ENCODE measurements at places on chromosomes 11 and 22.

DNA sequence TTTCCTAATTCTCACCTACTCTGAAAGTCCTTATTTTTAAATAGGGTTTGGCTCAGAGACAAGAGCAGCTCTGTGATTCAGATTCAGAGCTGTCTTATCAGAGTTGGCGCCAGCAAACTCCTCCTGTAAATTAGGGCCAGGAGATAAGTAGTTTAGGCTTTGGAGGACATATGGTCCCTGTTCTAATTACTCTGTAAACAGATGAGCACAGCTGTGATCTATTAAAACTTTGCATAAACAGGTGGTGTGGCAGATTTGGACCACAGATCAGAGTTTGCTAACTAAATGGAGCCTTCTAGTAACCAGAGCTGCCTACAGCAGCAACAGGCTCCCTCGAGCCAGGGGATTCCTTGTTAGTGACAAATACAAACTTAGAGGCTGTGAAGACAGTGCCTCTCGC lies 27.9 kb downstream of the YPEL1 start:
- no peaks in the 10 kb centered on the region for H3K27me3 ChIP-seq
- H3K4me1 ChIP-seq, result peaks cover 20% of the 10 kb centered on the region
- no peak for DNase-seq
- H3K36me3 ChIP-seq, result no peaks in the 10 kb centered on the region
- H3K4me3 ChIP-seq, result no peak overlapping the region
- H3K27ac ChIP-seq, result no peak overlapping the region

GRCh38 chr11:94584978-94585377 lies 17.8 kb downstream of the PIWIL4 start:
- peaks cover 39% of the 10 kb centered on the region for H3K27me3 ChIP-seq
- no peak overlapping the region for H3K27ac ChIP-seq
- H3K36me3 ChIP-seq, result no peaks in the 10 kb centered on the region
- H3K4me1 ChIP-seq, result no peaks in the 10 kb centered on the region
- no peak for DNase-seq
- no peak overlapping the region for H3K4me3 ChIP-seq

DNA sequence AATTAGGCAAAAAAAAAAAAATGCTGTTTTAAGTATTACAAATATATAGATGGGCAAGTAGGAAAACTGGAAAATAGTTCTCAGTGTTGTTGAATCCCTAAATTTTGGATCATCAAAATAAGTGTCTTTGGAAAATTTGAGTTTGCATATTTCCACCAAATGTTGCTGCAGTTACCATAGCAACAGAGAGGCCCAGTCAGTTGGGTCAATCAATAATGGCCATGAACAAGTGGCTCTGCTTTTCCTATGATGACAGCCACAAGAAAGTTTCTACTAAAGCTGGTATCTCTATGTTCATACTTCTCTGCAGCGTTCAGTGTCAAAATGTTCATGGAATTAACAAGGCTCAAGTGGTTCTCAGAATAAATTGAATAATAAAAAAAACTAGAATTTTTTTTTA lies 79.1 kb downstream of the SERGEF start:
- H3K27me3 ChIP-seq, result no peaks in the 10 kb centered on the region
- no peak overlapping the region for H3K27ac ChIP-seq
- DNase-seq, result no peak
- H3K36me3 ChIP-seq, result peaks cover 9% of the 10 kb centered on the region

DNA sequence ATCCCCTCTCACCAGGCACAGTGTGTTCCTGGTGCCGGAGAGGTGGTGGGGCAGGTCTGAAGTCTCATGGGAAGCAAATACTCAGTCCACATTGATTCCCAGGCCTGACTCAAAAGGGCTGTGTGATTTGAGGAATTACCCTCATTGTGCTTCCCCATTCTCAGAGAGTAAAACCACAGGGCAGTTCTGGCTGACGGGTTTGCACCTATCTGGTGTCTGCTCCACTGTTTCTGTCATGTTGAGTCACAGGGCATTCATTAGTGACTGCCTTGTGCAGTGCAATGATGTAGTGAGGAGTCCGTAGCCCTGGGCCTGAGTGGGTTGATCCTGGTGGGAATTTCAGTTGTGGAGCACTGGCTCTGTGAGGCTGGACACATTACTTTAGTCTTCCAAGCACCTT lies 85.2 kb upstream of the ARHGAP20 start:
- DNase-seq, result no peak
- 0 out of 2 replicates have a peak, but pooled peaks cover 5% of the 10 kb centered on the region for H3K36me3 ChIP-seq
- H3K27me3 ChIP-seq, result peaks cover 2% of the 10 kb centered on the region
- no peak overlapping the region for H3K27ac ChIP-seq
- no peaks in the 10 kb centered on the region for H3K4me1 ChIP-seq
- H3K4me3 ChIP-seq, result no peak overlapping the region

DNA sequence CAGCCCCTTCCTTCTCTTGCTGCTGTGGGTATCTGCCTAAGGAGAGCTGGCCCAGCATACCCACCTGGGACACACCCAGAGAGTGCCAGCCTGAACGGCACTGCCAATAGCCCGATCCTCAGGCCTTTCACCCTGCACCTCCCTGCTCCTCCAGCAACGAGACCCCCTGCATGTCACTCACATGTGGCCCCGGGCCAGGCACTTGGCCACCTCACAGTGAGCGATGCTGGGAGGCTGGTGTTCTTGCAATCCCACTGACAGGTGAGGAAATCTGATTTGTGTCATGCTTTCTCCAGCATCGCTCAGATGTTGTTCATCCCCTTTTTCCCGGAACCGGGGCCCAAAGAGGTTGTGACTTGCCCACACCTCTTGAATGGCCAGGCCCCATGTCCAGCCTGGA lies 20.5 kb downstream of the DAGLA start:
- no peak overlapping the region for H3K4me3 ChIP-seq
- no peak overlapping the region for H3K27ac ChIP-seq
- no peaks in the 10 kb centered on the region for H3K36me3 ChIP-seq

DNA sequence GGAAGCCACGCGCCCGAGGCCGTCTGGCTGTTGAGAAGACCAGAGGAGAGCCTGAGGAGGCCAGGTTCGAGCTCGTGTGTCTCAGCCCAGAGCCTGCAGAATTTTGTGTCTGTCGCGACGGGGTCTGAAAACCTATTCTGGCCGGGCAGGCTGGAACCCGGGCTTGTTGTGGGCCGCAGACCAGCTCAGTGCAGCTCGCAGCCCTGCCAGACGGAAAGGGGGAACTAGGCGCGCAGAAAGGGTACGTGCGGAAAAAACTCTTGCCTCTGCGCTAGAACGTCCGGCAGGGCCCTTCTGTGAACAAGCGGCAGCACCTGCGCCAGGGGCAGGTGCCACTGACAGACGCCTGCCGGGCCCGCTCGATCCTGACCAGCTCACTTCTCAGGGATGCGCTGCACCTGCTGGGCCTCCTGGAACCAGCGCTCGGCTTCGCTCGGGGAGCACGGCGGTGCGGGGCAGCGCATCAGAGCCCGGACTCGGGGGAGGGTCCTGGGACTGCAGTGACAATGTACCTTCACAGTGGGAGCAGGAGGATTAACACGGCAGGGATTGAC lies 409.3 kb downstream of the BRD1 start:
- no peak for DNase-seq
- H3K27me3 ChIP-seq, result no peaks in the 10 kb centered on the region
- H3K4me1 ChIP-seq, result no peaks in the 10 kb centered on the region
- H3K27ac ChIP-seq, result no peak overlapping the region
- H3K36me3 ChIP-seq, result peaks cover 3% of the 10 kb centered on the region

- H3K4me1 ChIP-seq, result peaks cover 54% of the 10 kb centered on the region
- no peak for DNase-seq
- no peaks in the 10 kb centered on the region for H3K36me3 ChIP-seq
- H3K27me3 ChIP-seq, result no peaks in the 10 kb centered on the region
- peak overlapping the region; percentile 98 for H3K4me3 ChIP-seq
- H3K27ac ChIP-seq, result peak overlapping the region; percentile 66
Measured at GRCh38 chr11:67267188-67268080, 1.2 kb downstream of the GRK2 start.

- H3K4me3 ChIP-seq, result no peak overlapping the region
- peaks cover 7% of the 10 kb centered on the region for H3K36me3 ChIP-seq
- peaks cover 42% of the 10 kb centered on the region for H3K4me1 ChIP-seq
- DNase-seq, result no peak
Measured at GRCh38 chr11:120217941-120218694, 7.3 kb downstream of the OAF start.

GRCh38 chr11:128194216-128194615 lies 393.1 kb downstream of the ETS1 start:
- H3K4me1 ChIP-seq, result no peaks in the 10 kb centered on the region
- no peak for DNase-seq
- no peaks in the 10 kb centered on the region for H3K27me3 ChIP-seq
- H3K4me3 ChIP-seq, result no peak overlapping the region
- no peak overlapping the region for H3K27ac ChIP-seq
- no peaks in the 10 kb centered on the region for H3K36me3 ChIP-seq

DNA sequence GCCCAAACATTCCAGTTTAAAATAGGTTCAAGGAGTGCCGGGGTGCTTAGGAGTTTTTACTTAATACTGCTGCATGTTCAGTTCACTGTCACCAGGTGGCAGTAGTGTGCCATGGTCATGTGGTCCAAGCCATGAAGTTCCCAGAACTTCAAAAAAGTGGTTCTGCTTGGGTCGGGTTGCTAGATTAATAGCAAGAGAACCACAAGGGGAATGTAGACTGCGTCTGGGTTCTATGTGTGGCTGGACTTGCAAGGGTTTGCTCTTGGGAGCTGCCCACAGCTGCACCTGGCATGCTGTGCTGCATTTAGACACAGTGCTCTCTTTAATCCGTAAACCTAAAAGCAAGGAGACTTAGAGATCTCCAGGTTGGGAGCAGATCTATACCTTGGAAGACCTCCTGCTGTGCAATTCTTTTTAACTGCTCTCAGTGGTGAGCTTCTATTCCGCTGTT lies 6.5 kb upstream of the SPON1 start:
- no peaks in the 10 kb centered on the region for H3K36me3 ChIP-seq
- H3K4me1 ChIP-seq, result no peaks in the 10 kb centered on the region
- H3K4me3 ChIP-seq, result no peak overlapping the region
- H3K27ac ChIP-seq, result no peak overlapping the region
- peak; percentile 41 for DNase-seq

- peaks cover 9% of the 10 kb centered on the region for H3K4me1 ChIP-seq
- H3K27ac ChIP-seq, result no peak overlapping the region
- no peak for DNase-seq
Measured at GRCh38 chr11:1777737-1778136, 14.0 kb upstream of the CTSD start.
